ENCODE measurements at places on chromosomes 7 and 10. TPM values are rescaled to one million over a fixed set of nuclear protein-coding genes. Genes with fewer than 3 reads are reported as not detected.

- no peak for DNase-seq
Measured at GRCh38 chr7:146575903-146576302, 459.3 kb downstream of the CNTNAP2 start.

IDI2 gene
- not detected for total RNA-seq

- DNase-seq = no peak
Measured at GRCh38 chr7:107109955-107110354, 58.8 kb upstream of the HBP1 start.

- DNase-seq = no peak
Measured at GRCh38 chr10:6504296-6504695, 75.8 kb downstream of the PRKCQ start.

DNA sequence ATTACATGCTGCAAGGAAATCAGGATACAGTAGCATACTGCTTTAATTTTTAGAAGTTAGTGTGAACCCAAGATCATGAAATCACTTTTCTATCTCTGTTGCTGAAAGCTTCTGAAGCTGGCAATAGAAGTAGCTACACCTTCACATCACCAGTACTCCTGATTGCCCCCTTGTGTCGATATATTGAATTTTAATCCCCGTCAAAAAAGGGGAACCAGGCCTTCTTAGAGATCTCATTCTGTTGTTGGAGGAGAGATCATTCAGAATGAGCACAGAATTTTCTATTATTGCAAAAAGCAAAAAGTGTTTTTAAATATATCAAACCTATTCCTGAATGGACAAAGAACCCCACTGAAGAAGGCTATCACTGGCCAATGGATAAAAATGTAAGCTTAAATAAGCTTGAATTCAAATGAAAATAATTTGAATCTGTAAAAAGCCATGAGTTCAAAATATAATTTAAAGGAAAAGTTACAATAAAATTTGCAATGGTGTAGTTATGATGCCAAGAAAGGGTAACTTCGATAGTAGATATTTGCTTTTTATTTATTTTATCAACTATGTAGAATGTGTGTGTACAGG lies 39.7 kb upstream of the TEX47 start:
- DNase-seq = no peak

GRCh38 chr7:90988516-90988915 lies 275.7 kb upstream of the FZD1 start:
- DNase-seq = no peak

DNA sequence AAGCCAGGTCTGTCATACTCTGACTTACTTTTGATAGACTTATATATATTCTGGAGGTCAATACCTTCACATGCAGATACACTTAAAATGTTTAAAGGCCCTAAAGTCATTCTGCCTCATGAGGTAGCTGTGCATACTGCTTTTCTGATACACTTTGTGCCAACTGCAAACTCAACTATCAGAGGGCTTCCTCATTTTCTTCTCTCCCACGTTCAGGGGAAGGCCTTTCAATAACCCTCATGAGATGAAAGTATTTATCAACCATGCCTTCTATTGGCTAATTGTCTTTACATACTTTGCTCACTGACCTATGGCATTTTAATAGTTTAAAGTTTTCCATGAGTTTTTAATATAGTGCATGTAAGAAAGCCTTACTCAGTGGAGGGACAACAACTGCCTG lies 112.7 kb upstream of the AMPH start:
- no peak for DNase-seq

DNA sequence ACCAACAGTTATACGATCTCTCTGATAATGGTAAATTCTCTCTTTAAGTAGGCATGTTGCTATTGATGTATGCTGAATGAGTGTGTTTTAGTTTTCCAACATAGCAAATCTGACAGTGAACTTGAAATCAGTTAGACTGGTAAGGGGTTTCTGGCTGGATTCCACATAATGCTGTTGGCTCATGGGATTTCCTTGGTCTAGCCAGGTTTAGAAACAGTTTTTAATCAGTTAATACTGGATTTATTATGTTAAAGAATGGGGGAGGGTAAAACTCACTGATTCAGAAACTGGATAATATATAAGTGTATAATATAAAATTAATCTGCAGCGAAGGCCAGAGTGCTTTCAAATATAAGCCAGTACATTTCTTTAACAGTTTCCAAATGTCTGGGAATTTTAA lies 55.6 kb downstream of the PCDH15 start:
- DNase-seq = no peak

DNA sequence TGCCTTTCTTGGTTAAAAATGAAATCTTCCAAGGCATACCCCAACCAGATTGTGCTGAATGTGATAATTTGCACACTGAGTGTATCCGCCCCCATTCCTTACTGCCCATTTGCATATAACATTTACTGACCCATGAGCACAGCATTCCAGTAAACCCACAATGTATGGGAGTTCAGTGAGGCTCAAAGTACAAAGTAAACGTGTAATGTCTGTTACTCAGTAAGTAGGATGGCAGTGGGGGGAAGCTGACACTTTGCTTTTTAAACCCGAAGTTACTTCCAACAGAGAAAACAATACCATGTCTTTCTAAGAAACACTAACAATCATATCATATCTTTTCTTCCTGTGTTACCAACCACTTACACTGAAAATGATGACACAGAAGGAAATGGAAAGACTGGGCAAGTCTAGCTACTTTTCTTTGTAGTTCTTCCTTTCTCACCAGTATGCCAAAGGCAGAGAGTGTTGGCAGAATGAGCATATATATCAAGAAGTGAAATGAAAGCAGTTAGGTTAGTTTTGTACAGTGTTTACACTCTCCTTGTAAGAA lies 27.1 kb upstream of the SOSTDC1 start:
- DNase-seq = no peak

GRCh38 chr7:85292908-85293576 lies 106.2 kb upstream of the SEMA3D start:
- no peak for DNase-seq

GRCh38 chr10:110488940-110489339 lies 8.8 kb upstream of the DUSP5 start:
- DNase-seq = no peak

DNA sequence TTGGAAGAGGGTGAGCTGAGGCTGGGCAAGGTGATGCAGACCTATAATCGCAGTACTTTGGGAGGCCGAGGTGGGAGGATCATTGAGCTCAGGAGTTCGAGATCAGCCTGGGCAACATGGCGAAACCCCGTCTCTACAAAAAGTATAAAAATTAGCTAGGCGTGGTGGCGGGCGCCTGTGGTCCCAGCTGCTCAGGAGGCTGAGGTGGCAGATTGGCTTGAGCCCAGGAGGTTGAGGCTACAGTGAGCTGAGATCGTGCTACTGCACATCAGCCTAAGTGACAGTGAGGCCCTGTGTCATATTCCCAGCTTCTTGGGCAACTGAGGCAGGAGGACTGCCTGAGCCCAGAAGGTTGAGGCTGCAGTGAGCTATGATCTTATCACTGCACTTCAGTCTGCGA lies 13.6 kb downstream of the BMPR1A start:
- no peak for DNase-seq

NAT16 gene
- not detected for total RNA-seq

DNA sequence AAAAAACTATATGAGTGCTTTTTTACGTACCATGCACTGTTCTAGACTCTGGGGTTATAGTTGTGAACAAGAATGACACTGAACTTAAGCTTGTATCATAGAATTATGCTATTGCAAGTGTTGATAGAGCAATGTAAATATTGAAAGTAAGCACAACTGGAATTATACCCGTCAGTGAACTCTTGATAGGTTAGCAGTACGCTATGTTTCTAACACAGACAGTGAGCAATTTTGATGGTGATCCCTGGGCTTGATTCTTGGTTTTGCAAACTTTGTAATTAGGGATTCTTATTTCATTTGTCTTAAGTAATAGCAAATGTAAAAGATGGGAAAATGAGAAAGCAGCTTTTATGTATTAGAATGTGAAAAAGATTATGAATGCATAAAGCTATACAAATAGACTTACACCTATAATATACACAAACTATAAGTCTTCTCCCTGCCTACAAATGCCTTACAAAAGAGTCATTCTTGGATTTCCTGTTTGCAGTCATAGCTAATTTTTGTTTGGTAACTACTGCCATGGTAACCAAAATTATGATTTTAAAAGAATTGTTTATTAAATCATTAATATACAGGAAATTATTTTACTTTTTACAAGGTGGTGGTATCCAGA lies 6.7 kb downstream of the TES start:
- no peak for DNase-seq

- no peak for DNase-seq
Measured at GRCh38 chr10:3758491-3758970, 26.5 kb downstream of the KLF6 start.

INA gene
- total RNA-seq = not detected

GRCh38 chr7:142516038-142516501 lies 233.2 kb upstream of the PRSS1 start:
- DNase-seq = no peak

DNA sequence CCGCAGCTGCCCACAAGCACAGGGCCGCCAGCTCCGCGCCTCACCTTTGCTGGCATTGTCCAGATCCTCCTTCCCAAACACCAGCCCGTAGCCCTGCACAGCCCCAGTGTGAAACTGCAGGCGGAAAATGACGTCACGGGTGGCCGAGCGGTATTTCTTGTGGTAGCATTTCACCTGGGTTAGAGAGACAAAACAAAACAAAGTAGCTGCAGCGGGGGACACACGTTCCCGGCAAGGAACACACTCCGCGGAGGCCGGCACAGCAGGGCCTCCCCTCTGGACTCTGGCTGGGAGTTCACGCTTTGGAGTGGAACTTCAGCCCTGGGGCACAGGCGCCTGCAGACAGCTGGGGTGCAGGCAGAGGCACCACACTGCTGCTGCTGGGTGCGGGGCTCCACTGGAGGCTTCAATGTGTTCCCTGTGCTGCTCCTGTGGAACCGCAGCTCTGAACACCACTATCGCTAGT lies 181.1 kb downstream of the TNS3 start:
- DNase-seq = no peak

GRCh38 chr7:38775506-38776175 lies 133.3 kb downstream of the VPS41 start:
- DNase-seq = no peak

DNA sequence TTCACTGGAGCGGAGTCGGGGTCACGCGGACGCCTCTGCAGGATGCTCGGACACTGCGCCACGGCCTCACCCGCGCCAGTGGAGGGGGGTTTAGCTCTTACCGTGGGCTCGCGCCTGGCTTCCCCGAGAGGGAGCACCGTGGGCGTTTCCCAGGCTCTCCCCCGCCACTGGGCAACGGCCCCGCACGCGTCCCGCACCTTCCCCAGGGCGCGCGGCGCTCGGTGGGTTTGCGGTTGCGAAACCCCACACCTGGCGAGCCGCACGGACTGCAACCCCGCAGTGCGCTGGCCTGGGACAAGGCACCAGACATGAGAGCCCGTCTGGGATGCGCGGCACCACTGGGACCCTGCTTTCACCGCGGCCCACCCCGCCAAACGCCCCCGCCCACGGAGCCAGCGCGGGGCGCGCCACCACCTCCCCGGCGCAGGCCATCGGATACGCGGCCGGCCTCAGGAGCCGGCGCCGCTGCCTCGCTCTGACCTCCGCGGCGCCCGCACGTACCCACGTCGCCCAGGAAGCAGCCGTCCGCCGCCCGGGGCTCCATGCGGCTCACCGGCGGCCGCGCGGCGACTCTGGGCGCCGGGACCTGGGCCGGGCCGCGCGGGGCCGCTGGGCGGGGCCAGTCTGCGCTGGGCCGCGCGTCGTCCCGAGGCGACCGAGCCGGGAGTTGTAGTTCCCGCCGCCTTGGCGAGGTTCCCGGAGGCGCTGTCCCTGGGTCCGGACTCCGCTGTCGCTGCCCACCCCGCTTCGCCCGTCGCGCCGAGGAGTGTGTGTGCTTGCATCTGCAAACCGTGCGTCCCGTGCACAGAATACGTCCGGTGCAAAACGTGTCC lies at the start of gene ASB13:
Gene ASB13, minus strand, starts transcription at position 588 of the 833 bp plus-strand sequence. Its CDS starts 44 bp downstream, at position 544.
- DNase-seq = peak; percentile 85

GRCh38 chr7:115329006-115329405 lies 407.1 kb downstream of the MDFIC start:
- no peak for DNase-seq

ZNF853 gene
- 4.4 TPM for total RNA-seq

DNA sequence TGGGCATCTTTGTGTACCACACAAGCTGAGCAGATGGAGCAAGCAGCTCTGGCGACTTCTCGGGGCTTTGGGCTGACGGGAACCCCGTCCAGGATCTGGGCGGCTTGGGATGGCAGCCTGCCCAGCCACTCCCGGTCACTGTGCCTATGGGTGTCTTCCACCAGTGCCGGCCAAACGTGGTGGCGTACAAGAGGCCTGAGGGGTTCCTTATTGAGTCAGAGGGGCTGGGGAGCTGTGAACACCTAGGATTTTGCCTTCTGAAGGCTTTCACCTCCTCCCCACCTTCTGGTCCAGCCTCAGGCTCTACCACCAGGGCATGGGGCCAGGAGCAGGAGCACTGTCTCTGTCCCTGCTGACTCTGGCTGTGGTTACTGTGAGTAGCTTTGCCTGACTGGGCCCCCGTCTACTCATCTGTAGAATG lies 71.8 kb upstream of the PPIF start:
- DNase-seq = no peak

GRCh38 chr10:59900048-59900727 lies 6.2 kb downstream of the CCDC6 start:
- DNase-seq = no peak

DNA sequence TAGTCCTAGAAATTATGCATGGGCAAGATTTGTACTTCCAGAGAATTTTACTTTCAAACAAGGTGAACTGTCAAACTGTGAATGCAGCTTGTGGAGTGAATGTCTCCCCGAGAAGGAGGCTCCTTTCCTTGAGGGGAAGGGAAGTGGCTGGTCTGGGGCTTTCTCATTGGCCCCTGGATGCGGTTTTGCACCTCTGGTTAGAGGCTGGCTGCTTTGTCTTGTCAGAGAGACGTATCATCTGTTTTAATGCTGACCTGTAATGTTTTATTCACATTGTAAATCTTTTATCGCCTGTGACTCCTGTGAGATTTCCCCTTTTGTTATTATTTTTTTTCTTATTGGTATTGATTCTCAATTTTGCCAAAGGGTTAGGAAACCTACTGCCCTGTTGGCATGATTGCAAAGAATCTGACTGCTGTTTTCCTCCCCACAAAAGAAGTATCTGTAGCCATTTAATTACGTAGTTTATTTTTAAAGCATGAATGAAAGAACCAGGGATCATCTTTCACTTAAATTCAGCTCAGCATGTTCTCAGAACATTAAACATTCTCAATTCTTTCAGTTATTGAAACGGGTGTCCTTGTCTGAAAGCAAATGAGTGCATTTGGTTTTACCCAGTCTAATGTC lies 238.3 kb upstream of the NFE2L3 start:
- DNase-seq = no peak

DENND2A gene
- 19.0 TPM for total RNA-seq

DNA sequence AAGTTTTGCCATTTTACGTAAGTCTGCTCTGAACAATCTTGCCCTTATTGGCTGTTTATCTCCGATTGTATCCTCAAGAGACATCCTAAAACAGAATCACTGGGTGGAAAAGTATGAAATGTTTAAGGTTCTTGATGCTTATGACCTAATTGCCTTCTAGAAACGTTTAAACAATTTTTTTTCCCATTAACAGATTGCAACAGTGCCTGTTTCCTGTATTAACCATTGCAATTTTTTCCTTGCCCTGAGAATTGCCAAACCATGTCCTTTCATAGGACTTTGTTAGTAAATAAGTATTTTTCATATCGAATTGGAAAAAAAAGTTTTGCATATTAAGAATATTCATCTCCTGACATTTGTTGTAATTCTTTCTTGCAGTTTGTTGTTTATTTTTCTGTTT lies 639.8 kb downstream of the INHBA start:
- no peak for DNase-seq
